ENCODE measurements at places on chromosomes 5 and 9.

GRCh38 chr5:1108023-1108864 is 3.6 kb downstream of the SLC12A7 start:
- no peak for DNase-seq

GRCh38 chr5:137564398-137564961 is 65.4 kb upstream of the SPOCK1 start:
- DNase-seq, result no peak

DNA sequence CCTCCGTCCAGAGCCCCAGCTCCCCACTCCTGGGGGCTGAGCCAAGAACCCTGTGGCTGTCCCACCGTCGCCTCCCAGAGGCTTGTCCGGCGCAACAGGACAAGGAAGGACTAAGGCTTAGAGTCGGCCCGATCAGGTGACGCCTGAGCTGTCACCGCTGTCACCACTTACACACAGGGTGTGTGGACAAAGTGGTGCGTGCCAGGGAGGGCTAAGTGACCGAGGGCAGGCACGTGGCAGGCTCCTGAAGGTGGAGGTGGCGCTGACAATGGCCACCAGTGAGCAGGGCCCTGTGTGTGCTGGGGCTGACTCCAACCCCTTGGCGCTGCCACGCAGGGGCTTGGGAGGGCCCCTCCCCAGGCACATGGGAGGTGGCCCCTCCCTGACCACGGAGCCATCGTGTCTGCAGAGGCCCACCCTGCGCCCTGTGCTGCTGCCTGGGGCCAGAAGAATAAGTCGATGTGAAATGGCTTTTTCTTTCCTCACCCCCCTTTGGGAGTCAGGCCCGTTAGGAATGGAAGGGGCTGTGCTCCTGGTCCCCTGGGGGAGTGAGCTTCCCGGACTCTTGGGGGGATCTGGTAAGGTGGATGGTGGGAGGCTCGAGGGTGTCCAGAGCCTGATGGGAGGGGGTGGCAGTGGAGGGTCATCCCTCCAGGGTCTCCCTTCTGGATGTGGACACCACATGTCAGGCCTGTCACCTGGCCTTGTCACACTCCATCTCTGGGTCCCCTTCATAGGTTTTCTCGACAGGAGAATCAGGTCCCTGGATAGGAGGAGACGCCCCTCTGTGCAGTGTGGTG is 2.6 kb upstream of the GPSM1 start:
- DNase-seq, result no peak

DNA sequence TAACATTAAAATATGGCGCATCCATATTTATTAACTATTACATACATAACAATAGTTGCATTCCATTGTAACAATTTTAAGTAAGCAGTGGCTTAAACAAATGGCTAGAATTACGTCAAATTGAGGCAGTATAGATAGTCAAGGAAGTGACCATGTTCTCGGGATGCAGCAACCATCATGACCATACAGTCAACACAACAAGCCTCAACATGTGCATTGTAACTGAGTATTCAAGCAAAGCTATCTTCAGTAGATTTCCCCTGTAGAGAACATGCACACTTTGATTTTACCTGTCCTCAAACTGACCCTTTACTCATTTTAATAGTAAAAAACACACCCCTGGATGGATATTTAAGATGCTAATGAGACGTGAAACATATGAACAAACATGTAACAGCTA is 356.4 kb downstream of the HINT1 start:
- no peak for DNase-seq

DNA sequence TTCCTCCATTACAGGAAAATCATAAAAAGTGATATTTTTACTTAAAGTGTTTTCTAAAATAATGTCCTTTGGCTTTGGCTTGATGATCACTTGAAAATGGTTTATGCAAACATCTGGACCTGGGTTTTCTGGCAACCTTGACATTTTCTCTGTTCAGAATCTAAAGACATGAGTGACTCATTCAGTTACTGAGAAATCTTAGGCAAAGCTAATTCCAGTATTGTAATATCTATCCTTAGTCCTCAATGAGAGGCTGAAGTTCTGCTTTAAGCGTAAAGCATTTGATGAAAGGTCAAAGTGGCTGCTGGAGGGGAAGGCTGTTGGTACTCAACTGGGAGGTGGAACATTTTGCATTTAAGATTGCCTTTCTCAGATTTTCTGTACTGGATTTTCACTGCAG is 2.3 kb downstream of the MAN2A1 start:
- DNase-seq, result no peak

DNA sequence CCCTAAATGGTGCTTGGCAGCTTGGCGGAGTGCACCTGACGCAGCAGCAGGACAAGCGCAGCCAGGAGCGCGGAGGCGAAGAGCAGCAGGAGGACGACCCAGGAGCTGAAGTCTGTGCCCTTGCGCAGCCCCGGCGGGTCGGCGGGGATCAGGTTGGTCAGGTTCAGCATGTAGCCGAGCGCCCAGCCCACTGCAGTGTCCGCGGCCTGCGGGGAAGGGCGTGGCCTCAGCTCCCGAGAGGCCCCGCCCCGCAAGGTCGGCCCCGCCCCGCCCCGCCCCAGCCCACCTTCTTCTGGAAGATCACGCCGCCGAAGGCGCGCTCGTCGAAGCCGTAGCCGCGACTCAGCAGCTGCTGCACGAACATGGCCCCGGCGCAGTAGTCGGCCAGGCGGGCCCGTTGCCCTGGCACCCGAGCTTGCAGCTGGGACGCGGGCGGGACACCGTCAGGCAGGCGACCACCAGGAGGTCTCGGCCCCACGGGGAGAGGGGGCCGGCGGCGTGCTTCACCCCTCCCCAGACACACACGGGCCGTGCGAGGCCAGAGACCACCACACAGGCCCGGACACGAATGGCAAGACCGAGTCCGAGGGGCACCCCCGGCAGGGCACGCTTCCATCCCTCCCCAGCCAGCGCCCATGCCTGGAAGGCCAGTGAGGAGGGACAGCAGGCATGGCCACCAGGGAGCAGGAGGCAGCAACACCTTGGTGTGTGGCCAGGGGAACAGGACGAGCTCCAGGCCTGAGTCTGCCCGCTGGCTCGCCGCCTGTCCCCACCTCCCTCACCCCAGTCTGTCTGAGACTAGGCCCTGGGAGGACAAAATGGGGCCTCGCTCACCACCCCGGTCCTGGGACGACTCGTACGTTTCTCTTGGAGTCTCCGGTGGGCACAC is 2.9 kb upstream of the NPDC1 start:
- no peak for DNase-seq

- DNase-seq, result no peak
Observed at GRCh38 chr9:91032121-91032531, 230.5 kb downstream of the SYK start.

GRCh38 chr9:93654351-93654961 is 78.1 kb downstream of the PHF2 start:
- DNase-seq, result no peak

DNA sequence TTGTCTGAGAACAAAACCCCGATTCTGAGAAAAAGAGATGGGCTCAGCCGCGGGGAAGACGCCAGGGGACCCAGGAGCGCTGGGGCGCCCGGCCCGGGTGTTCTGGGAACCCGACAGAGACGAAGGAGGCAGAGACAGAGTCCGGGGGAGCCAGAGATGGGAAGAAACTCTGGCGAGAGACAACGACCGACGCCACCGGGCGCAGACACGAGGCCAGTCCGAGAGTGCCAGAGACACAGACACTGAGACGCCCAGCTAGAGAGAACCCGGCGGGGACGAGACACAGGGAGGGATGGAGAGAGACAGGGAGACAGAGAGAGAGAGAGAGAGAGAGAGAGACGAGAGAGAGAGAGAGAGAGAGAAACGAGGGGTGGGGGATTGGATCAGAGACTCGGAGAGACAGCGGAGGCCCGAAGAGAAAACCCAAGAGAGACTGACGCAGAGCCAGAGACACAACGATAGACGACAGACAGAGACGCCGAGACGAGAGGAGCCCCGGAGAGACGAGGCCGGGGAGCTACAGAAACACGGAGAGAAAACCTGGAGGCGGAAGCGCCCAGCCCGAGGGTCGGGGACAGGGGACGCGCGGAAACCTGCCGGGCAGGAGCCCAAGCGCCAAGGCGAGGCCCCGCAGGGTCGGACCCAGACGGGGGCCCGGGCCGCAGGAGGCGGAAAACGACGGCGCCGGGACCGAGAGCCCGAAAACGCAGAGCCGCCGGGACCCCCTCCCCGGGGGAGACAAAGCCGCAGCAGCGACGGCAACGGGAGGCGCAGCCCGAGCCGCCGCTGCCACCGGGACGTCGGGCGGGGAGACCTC is 3.3 kb downstream of the NR5A1 start:
- no peak for DNase-seq

DNA sequence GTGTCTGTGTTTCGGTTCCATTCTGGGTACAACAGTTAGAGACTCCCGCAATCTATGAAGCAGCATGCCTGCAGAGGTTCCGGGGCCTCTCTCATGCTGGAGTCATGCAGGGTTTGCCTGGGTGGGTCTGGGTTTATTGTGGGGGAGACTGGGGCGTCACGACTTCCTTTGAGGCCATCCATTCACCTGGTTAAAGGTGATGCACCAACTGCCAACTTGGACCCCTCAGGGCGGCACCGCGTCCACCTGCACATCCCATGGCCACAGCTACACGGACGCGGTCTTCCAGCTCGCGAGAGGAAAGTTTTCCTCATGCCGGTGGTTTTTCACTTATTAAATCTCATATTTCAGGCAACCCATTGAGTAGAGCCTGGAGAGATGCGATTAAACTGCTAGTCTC is 30.9 kb upstream of the IRX4 start:
- DNase-seq, result no peak

GRCh38 chr5:9429691-9430215 is 116.1 kb downstream of the SEMA5A start:
- DNase-seq, result no peak

GRCh38 chr5:140497897-140498296 is 49.6 kb upstream of the EIF4EBP3 start:
- DNase-seq, result no peak

DNA sequence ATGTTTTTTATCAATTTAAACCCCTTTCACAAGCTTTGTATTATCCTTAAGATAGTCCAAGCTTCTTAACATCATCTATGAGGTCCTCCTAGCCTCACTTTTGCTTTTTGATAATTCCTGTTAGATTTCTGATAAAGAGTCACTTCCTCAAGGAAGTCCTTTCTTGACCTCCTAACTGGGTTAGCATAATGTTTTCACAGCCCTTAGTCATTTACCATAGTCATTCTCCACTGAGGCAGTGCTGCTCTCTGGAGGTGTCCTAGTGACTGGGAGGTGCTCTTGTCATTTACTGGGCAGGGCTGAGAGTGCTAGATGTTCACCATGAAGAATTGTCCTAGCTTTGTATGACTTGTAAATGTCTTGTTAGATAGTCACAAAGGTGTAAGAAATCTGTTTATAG is 26.4 kb downstream of the TNPO1 start:
- DNase-seq, result no peak

- no peak for DNase-seq
Observed at GRCh38 chr5:179816796-179817469, 3.8 kb upstream of the SQSTM1 start.

- DNase-seq, result no peak
Observed at GRCh38 chr5:86646671-86647070, 28.9 kb downstream of the COX7C start.

DNA sequence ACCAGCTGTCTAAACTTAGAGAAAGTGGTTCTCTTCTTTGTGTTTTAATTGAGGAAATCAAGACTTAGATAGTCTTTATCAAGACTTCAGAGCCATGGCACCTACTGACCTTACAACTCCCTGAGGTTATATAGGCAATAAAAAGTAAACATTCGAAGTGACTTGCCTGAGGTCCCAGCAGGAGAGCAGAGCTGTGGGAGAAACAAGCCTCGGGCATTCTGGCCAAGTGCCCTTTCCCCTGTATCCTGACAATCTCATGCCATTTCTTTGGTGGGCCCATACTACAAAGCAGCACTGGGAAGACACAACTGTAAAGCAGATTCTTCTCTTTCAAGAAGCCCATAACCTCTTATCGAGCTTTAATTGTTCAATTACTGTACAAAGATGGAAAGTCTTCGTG is 23.1 kb downstream of the FREM1 start:
- DNase-seq, result no peak

- DNase-seq, result no peak
Observed at GRCh38 chr5:5364932-5365331, 57.5 kb upstream of the ICE1 start.

GRCh38 chr5:5508391-5508790 is 85.9 kb downstream of the ICE1 start:
- DNase-seq, result no peak

DNA sequence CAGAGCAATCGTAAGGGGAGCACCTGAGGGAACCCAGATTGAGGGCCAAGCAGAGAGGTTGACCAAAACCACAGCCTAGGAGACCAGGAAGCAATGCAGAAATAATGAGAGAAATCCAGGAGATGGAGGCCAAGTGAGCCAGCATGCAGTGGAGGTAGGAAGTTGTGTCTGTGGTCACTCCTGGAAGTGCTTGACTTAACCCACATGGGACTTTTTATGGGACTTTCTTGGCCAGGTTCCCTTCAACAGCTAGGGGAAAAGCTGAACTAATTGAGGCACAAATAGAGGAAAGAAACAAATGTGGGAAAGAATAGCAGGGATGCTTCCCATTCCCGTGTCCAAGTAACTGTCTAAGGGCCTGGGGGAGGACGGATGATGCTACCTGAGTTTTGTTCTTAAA is 293.2 kb upstream of the CLINT1 start:
- no peak for DNase-seq

DNA sequence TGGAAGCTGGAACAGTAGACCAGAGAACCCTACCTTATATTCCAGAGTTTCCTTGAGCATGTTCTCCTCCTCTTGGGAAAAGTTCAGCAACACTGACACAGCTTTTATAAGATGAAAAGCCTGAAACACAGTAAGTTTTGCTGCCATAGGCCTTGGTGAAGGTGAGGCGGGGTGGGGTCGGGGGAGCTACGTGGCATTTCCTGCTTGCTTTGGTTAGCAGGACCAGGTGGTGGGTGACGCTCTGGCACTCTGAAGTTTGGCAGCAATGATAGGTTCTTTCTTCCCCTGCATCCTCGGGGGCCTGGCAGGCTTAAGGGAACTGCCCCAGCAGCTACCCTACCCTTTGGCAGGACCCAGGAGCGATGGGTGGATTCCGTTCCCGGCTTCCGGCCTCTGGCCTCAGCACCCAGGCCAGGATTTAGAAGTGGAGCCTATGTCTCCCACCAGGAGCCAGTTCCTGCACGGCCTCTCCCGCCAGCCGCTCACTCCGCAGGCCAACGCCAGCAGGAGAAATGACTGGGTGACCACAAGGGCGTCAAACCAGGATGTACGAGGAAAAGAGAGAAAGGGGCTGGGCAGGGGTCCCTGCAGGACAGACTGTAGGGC is 19.3 kb downstream of the ARPC5L start:
- no peak for DNase-seq

GRCh38 chr9:97596906-97597305 is 36.3 kb downstream of the TSTD2 start:
- no peak for DNase-seq

- no peak for DNase-seq
Observed at GRCh38 chr5:600886-601541, 11.1 kb upstream of the CEP72 start.

DNA sequence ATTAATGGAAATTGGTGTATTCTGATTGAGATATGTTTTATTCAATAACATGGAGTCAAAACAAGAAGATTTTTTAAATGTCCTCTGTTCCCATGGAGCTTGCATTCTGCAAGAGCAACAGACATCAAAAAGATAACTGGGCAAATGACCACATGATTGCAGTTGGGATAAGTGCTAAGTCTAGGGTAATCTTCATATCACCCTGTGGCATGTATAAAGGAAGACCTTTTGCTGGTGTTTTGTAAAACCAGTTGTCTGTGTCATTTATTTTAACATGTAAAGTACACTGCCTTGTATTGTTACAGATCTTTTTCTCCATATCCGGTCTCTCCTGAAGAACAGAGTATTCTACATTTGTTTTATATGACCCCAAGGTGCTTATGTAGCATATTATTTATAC is 44.0 kb downstream of the PTCD2 start:
- no peak for DNase-seq

GRCh38 chr9:87502391-87503221 is 4.9 kb downstream of the DAPK1 start:
- DNase-seq, result no peak

GRCh38 chr5:67483453-67484030 is 286.9 kb upstream of the CD180 start:
- no peak for DNase-seq
